ENCODE measurements at places on chromosomes 1 and 21.
A peak's percentile ranks its signal among the peaks of the same experiment; 100 is the strongest.

DNA sequence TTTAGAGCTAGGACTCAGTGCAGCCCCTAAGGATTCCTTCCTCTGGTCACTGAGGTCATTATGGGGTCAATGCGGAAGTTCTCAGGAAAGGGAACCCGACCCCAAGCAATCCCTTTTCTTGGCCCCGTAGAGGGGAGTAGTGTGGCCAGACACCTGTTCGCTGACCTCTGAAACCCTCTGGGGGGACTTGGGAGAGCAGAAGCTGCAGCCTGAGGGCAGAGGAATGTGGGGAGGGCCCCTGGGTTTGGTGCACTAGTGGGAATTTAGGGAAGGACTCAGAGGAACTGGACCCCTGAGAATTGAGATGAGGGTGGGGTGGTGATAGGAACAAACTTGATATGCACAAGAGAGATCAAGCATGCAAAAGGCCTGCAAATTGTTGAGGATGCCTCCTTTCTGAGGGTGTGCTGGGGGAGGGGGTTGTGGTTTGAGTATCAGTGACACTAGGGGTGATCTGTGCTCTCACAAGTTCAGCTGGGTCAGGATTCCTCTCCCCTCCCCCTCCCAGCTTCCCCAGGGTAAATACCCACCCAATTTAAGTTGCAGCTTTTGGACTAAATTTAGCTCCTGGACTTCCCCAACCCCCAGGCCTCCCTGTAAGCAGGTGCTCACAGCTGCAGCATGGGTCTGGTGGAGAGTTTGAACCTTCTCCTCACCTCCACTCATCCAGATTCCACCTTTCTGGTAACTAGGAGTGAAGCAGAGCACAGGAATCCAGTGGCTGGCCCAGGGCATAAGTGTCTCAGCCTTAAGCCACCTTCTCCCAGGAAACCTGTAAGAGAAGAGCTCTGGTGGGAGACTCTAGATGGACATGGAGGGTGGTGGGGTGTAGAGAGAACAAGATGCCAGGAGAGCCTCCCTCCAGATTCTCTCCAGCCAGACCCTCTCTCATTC lies 13.5 kb downstream of the ADAMTSL4 start:
- DNase-seq, result peak; percentile 53

DNA sequence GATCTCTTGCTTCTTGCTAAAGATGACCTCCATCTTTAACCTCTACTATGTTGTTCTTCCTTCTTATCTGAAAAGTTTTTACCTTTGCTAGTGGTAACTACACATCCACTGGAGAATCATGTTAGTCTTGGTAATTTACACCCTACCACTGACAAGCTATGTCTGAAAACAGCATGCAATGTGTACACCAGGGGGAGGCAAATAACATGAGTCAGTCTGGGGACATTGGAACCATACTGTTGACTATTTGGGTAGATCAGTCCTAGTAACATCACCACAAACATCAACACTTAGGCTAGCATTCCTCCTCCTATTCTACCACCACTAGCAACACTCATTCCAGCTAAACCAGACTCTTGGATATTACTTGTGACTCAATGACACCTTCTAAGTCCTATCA lies 549.0 kb downstream of the KCNT2 start:
- DNase-seq, result no peak

DNA sequence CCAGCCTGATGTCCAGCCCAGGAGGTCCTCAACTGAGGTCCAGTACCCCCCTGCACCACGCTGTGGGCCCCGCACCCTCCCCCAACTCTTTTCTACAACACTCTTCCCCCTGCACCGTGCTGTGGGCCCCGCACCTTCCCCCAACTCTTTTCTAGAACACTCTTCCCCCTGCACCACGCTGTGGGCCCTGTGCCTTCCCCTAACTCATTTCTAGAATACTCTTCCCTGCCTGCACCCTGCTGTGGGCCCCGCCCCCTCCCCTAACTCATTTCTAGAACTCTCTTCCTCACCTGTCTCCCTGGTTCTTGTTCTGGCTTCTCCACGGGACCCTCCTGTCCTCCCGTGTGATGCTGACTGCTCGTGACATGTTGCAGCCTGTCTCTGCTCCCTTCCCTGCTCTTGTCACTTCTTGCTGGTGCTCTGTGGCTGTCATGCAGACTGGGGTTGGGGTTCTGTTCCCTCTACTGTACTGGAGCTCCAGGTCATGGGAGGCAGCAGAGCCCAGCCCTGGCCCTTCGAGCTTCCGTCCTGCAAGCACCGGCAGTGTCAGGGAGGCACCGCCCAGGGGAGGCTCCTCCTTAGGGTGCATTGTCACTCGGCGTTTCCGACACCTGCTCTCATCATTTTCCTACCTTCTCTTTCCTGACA lies 160.1 kb upstream of the COL6A1 start:
- no peak for DNase-seq

DNA sequence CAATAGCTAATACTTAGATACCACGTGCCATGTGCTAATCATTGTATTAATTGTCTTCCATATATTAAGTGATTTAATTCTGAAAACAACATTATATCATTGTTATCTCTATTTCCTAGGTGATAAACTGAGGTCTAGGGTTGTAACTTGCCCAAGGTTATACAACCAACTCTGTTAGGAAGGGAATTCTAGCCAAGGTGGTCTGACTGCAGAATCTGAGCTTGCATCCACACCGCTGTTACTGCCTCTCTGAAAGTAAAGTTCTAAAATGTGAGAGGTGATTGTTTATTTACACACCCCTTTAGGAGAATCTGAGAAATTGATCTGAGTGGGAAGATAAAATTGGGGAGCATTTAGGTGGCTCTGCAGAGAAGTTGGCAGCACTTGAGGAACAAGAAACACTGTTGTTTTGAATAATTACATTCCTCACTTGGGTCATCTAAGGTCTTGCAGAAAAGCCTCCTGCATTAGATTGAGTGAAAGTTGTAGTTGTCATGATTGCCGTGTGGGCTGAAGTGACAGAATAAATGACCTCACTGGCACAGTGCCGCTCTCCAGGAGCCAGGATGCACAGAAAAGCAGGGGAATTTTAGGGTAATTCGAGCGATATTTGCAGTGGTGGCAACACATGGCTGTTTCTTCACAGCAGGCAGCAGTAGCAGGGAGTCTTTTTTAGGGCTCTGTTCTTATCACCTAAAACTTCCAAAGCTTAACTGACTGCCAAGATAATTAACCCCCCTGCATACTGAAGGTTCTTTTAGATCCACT lies 121.7 kb downstream of the ADGRL4 start:
- DNase-seq, result no peak

DNA sequence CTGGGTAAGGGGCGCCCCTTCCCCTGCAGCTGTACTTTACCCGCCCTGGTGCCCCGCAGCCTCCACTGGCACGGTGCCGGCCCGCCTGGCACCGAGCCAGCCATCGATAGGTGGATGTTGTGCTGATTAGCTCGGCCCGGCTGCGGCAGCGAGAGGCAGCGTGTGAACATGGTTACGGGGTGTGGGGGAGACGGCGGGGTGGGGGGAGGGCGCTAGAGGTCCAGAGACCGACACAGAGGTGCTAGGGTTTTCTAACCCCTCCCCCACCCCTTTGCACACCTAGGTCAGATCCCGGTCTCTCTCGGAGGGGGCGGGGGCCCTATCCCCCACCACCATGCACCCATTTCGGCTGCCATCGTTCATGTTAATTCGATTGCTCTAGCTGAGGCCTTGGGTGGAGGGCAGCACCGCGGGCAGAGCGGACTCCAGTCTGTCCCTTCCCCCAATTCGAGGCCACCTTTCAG lies 6.7 kb downstream of the EFNA4 start:
- no peak for DNase-seq

GRCh38 chr1:25566730-25567341 lies 23.4 kb downstream of the LDLRAP1 start:
- DNase-seq, result no peak

- DNase-seq, result no peak
Observed at GRCh38 chr1:23421343-23421742, 3.2 kb downstream of the TCEA3 start.

- no peak for DNase-seq
Observed at GRCh38 chr1:228358039-228358763, 48.4 kb downstream of the TRIM11 start.

GRCh38 chr1:88562991-88563390 lies 121.1 kb upstream of the PKN2 start:
- no peak for DNase-seq

DNA sequence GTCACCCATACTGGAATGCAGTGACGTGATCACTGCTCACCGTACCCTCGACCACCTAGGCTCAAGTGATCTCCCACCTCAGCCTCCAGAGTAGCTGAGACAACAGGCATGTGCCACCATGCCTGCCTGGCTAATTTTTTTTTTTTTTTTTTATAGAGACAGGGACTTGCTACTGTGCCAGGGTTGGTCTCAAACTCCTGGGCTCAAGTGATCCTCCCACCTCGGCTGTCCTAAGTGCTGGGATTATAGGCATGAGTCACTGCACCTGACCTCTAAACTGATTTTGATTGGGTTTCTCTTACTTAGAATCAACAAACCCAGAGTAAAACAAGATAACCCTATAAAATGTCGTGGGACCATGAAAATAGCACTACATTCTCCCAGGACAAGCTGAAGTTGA lies 112.0 kb downstream of the UBE2U start:
- no peak for DNase-seq

GRCh38 chr1:209705033-209705598 lies 470 bp downstream of the HSD11B1 start:
- DNase-seq, result no peak

DNA sequence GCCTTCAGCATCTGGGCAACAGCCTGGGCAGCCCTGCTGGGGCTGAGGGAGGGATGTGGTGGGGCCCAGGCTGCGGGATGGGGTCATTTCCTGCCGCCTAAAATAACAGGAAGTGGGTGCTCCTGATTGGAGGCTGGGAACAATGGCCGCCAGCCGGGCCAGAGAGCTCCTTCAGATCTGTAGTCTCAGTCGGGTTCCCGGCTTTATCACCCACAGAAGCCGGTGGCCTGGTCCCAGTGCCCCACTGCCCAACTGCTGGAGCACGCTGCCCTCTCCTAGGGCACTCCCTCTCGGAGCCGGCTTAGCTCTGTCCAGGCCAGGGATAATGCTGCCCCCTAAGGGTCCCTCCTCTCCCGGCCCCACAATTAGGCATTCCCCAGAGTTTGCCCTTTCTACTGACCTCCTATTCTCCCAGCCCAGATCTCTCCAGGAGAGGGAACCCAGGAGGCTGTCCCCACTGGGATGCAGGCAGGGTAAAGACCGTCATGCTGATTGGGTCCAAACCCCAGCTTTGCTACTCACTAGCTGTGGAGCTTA lies 5.1 kb downstream of the MAP7D1 start:
- peak; percentile 28 for DNase-seq

- DNase-seq, result no peak
Observed at GRCh38 chr1:171699531-171699930, 42.3 kb downstream of the VAMP4 start.

- DNase-seq, result peak; percentile 35
Observed at GRCh38 chr1:19460535-19461219, 24.7 kb downstream of the CAPZB start.

DNA sequence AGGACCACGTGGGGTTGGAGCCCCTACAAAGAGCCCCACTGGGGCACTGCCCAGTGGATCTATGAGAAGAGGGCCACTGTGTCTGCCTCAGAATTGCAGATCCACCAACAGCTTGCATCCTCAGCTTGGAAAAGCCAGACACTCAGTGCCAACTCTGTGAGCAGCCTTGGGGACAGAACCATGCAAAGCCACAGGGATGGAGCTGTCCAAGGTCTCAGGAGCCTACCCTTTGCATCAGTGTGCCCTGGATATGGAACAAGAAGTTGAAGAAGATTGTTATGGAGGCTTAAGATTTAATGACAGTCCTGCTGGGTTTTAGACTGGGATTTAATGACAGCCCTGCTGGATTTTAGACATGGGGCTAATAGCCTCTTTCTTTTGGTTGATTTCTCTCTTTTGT lies 1670.9 kb downstream of the PLA2G4A start:
- DNase-seq, result no peak

DNA sequence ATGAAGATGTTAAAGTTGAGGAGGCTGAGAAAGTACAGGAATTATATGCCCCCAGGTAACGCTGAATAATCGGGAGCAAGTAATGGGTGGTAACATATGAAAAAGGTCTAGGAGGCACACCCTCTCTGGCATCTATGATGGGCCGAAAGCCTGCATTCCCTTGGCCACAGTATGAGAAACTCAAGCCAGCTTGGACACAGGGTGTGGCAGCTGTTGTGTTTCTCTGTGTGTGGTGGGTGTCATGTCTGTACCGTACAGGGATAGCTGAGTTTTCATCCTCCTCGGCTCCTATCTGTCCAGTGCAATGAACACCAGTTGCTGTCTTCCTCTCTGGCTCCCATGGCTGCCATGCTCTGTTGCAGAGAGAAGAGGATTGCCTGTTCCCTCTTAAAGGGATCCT lies 32.9 kb downstream of the NBPF3 start:
- no peak for DNase-seq

GRCh38 chr1:221344693-221345092 lies 397.2 kb downstream of the DUSP10 start:
- DNase-seq, result no peak

- DNase-seq, result no peak
Observed at GRCh38 chr1:19483261-19483660, 2.1 kb downstream of the CAPZB start.

DNA sequence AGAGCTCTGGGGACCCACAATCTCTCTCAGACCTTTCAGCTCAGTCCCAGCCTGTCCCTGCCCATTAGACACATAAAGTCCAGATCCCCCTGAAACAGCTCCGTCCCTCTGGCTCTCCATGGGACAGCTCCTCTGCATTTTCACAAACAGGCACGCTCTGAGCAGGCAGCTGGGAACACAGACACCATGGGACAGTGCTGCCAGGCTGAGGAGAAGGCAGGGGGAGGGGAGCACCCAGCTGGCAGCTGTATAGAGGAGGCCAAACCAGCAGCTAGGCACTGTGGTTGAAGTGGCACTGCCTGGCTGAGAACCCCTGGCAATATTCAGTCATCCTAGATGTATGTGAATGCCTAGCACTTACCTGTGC lies 2.0 kb downstream of the TMEM63A start:
- no peak for DNase-seq

DNA sequence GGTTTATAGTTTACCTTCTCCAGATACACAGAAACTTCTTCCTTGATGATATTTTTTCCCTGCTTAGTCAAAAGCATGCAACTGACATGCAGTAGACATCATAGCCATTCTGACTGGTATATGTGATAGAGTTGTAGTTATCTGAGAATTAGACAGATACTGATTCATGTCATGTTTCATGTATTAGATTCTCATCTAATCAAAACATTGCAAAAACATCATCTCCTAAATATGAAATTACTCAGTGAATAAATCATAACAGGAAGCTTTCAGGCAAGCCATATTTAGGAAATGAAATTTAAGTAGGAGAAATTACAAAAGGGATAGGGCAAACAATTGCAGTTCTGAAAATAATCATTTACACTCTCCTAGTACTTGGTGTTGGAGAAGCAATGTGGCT lies 38.4 kb upstream of the ASB17 start:
- DNase-seq, result no peak

DNA sequence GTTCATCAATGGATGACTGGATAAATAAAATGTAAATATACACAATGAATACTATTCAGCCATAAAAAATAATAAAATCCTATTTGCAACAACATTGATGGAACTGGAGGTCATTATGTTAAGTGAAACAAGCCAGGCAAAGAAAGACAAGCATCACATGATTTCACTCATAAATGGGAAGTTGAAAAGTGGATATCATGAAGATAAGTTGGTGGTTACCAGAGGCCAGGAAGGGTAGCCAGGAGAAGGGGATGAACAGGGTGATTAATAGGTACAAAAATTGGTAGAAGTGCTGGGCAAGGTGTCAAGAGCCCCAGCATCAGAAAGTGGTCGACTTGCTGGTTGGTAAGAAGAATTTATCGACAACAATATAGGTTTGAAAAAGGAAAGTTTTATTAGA lies 1.3 kb upstream of the PARK7 start:
- no peak for DNase-seq

- DNase-seq, result no peak
Observed at GRCh38 chr1:180953291-180954004, 40.8 kb downstream of the KIAA1614 start.

Data from activated CD4-positive, alpha-beta T cell treated with anti-CD3 and anti-CD28 coated beads, Interleukin-2, amount 50 U/mL, for 4 hours (primary cell).